ENCODE measurements at places on chromosomes 2 and 18.

GRCh38 chr2:196750977-196751631 is 48.4 kb downstream of the GTF3C3 start:
- peak; percentile 56 for DNase-seq

DNA sequence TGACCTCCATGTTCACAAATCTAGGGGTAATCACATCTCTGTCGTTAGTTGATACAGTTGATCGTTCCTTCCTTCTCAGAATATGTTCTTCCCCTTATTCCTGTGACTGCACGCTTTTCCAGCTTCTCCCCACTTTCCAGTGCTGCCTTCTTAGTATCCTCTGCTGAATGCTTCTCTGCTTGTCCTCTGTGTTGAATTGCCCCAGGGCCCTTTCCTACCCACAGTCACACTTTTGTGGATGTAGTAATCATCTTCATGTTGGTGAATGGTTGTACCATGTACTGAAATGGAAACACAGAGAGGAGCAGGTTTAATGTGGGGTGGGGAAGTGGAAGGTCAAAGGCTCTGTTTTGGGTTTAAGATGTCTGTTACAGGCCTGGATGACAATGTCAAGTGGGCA is 47.2 kb downstream of the EML6 start:
- DNase-seq, result no peak

GRCh38 chr2:105409717-105410116 is 10.9 kb upstream of the FHL2 start:
- DNase-seq, result peak; percentile 89

- peak; percentile 96 for DNase-seq
Observed at GRCh38 chr18:70205421-70206397, at the start of gene RTTN. Gene RTTN, minus strand, starts transcription at chr18:70205687. Its CDS starts 29 bp downstream, at chr18:70205658.

- DNase-seq, result no peak
Observed at GRCh38 chr2:1784087-1784486, 39.8 kb upstream of the PXDN start.

- no peak for DNase-seq
Observed at GRCh38 chr18:64695851-64696553, 547.1 kb upstream of the LINC00305 start.

DNA sequence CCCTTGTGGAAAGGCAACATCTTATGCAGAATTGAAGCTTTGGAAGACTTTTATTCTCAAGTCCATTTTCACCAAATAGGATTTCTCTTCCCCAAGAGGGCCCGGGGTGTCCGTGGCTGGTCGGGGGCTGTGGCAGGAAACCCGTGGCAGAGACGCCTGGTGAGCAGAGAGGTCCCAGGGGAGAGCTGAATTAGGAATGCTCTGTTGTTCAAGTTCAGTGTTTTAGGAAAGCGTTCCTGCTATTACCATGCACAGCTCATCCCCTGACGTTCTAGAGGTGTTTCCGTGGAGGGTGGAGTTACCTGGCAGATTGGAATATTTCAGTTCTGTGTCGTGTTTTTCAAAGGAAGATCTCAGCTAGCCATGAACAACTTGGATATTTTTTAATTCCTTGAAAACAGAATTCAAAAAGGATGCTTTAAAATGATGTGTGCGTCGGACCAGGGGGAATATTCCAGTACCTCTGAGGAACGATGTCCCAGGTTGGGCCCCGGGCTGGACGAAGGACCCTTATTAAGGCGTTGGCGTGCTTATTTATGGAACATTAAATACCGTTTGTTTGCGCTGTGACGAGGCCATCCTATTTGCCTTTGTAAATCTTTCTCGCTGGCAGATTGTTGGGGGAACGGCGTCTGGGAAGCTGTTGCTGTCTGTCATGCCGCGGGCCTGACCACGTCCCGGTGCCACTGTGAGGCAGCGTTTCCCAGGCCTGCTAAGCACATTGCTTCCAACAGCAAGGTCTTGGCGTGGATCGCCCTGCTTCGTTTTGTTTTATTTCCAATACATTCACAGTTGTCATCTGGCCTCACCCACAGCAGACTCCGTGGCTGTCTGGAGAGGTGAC is 8.2 kb downstream of the NFATC1 start:
- no peak for DNase-seq

Measured in fibroblast of skin of right biceps (primary cell).